Hepatic stellate cell (primary cell): ENCODE measurements at places on chromosomes 4 and X.
A peak's percentile ranks its signal among the peaks of the same experiment; 100 is the strongest.

GRCh38 chrX:57133706-57134105 lies 3.5 kb downstream of the SPIN2A start:
- DNase-seq, result no peak

- DNase-seq, result no peak
Measured at GRCh38 chrX:20212486-20213089, 54.1 kb downstream of the RPS6KA3 start.

DNA sequence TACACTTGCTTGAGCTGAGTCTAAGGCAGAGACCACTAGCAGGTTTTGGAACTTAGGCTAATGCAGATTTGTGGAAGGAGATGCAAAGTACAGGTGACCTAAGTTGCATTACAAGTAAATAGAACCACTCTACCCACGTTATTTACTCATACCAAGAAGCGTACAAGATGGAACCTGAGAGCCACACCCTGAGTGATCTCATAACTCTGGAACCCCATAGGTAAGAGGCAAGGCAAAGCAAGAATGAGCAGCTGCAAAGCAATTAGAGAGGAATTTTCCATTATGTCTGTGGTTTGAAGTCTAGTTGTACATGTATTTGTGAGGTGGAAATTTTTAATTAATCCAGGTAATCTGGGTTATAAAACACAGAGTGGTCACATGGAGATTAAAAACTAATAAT lies 55.4 kb downstream of the CC2D2A start:
- no peak for DNase-seq

DNA sequence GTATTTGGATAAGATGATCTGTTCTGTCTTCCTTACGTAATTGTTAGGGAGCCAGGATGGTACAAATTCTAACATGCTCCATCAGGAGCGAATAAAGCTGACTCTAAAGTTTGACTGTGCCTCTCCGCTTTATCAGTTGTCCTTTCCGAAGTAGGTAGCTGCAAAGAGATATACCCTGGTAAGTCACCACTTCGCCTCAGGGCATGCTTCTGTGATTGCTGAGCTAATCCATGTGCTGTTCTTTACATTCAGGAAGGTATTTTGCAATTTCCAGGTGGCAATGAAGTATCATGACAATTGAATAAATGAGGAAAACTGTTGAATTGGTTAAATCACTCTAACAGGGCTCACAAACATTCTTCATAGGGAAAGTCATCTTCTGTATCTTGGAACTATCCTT lies 38.9 kb downstream of the KIT start:
- DNase-seq, result no peak

GRCh38 chr4:130393231-130393630 lies 1297.3 kb downstream of the C4orf33 start:
- no peak for DNase-seq

GRCh38 chr4:182507805-182508204 lies 264.6 kb downstream of the TENM3 start:
- no peak for DNase-seq

GRCh38 chr4:121788896-121789295 lies 12.2 kb upstream of the EXOSC9 start:
- DNase-seq, result no peak

DNA sequence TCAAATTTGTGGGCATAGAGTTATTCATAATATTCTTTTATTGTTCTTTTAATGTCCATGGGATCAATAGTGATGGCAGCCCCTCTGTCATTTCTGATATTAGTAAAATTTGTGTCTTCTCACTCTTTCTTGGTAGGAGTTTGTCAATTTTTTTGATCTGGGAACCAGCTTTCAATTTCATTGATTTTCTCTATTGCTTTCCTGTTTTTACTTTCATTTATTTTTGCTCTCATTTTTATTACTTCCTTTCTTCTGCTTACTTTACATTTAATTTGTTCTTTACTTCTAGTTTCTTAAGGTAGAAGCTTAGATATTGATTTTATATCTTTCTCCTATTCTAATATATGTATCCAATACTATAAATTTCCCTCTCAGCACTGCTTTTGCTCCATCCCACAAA lies 40.7 kb downstream of the AWAT2 start:
- DNase-seq, result no peak

GRCh38 chrX:43865791-43866190 lies 16.5 kb downstream of the MAOB start:
- no peak for DNase-seq

- DNase-seq, result no peak
Measured at GRCh38 chr4:2489841-2490552, 21.1 kb downstream of the RNF4 start.

GRCh38 chrX:153794897-153795816 lies 689 bp downstream of the SSR4 start:
- DNase-seq, result peak; percentile 41

- DNase-seq, result no peak
Measured at GRCh38 chr4:60617731-60618130, 582.4 kb upstream of the ADGRL3 start.

DNA sequence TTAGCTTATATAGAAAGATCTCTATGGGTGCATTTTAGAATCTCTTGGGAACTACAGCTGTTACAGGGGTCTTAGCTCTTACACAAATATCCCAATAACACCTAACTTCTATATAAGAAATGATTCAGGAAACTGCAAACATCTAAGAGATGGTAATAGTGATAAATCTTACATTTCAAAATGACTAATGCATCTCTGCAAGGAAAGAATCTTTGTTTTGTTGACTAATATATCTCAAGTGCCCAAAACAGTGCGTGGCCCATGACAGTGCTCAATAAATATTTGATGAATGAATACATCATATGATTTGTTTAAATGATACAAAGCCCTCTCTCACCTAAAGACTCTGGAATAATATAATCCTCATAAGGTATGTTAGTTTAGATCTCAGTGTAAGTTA lies 47.5 kb downstream of the CENPE start:
- DNase-seq, result no peak

GRCh38 chrX:135086197-135086854 lies 34.0 kb downstream of the ETDB start:
- DNase-seq, result peak; percentile 36

DNA sequence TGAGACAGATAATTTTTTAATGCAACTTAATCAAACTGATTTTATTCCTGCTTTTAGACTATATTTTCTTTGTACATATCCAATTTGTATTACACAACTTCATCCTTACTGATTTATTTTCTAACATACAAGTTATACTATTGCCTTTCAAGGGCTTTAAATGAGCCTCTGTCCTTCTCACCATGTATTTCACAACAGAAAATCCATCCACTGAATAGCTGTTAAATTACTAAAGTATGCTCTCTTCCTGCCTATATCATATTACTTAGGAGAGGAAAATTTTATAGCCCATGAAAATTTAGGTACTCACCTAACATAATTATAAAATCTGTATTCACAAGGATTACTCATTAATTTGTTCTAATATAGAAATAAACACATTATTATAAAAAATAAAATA lies 528.6 kb downstream of the ANKRD50 start:
- no peak for DNase-seq

DNA sequence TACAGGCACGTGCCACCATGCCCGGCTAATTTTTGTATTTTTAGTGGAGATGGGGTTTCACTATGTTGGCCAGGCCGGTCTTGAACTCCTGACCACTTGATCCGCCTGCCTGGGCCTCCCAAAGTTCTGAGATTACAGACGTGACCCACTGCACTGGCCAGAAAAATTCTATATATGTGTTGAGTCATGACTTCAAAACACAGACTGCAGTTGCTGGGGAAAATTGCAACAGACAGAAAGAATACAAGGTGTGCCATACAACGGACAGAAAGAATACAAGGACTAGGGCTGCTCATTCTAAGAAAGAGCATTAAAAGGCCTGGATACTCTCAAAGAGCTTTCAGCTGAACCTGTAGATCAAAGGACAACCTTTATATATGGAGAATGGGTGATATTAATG lies 109.6 kb upstream of the ACSL4 start:
- no peak for DNase-seq

- DNase-seq, result no peak
Measured at GRCh38 chr4:94068753-94069719, 138.6 kb upstream of the SMARCAD1 start.

GRCh38 chr4:146029147-146029546 lies 90.5 kb upstream of the ZNF827 start:
- no peak for DNase-seq

GRCh38 chr4:76977736-76978350 lies 28.3 kb downstream of the SEPTIN11 start:
- DNase-seq, result no peak

DNA sequence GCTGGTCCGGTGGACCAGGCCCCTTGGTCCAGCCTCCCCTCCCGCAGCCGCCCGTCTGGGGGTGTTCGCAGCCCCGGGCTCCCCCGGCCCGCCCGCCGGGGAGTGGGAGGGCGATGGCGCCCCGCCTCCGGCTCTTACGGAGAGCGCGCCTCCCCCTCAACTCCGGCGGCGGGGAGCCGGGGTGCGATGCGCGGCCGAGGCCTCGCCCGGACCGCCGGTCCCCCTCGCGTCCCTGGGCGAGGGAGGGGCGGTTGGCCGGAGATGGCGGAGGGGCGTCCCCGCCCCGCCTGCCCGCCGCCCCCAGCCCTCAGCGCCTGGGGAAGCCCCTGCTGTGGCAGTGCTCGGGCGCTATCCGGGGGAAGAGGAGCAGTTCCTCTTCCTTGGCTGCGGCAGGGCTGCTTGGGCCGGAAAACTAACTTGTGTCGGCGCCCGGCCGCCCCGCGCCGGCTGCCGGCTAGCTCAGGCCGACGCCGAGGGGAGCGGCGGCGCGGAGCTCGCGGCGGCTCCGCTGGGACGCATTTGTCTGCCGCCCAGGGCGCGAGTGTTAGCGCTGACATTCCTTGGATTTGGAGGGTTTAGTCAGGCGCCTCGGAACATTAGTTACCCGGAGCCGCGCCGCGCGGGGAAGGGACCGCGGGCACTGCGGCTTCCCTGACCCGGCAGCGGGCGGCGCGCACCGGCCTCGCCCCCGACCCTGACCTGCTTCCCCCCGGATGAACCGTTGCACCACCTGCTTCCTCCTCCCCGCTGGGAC lies 994 bp downstream of the GALNT7 start:
- peak; percentile 70 for DNase-seq

DNA sequence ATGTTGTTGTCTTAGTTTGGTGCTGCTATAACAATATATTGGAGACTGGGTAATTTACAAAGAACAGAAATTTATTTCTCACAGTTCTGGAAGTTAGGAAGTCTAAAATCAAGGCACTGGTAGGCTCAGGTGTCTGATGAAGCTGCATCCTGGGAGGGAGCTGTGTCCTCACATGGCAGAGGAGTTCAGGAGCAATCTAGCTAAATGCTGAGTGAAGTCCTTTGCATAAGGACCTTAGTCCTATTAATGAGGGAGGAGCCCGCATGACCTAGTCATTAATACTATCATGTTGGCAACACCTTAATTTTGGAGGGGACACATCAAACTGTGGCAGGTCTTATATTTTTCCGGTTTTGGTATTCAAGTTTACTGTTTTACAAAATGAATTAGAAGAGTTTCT lies 36.0 kb upstream of the NSUN7 start:
- no peak for DNase-seq

DNA sequence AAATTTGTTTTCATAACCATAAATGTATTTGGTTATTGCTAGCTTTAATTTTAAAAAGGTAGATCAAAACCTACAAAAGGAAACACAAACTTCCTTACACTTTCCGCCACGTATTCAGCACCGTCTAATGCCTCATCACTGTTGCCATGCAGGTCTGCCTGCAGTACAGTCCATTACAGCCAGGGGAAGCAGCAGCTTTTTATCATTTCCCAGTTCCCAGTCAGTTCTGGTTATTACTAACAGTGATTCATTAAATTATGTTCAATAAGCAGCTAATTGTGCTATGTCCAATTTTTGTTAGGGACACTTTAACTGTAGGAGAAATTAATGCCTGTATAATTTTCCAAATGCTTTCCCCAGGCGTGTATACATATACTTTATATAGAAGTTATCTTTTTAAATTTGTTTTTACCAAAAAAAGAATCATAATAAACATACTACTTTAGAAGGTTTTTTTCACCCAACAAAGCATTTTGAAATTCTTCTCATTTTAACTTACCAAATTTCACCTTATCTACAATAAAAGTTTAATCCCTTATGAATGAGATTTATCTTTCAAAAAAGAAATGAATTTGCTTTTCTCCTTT lies 93.3 kb downstream of the ANXA3 start:
- DNase-seq, result peak; percentile 45

DNA sequence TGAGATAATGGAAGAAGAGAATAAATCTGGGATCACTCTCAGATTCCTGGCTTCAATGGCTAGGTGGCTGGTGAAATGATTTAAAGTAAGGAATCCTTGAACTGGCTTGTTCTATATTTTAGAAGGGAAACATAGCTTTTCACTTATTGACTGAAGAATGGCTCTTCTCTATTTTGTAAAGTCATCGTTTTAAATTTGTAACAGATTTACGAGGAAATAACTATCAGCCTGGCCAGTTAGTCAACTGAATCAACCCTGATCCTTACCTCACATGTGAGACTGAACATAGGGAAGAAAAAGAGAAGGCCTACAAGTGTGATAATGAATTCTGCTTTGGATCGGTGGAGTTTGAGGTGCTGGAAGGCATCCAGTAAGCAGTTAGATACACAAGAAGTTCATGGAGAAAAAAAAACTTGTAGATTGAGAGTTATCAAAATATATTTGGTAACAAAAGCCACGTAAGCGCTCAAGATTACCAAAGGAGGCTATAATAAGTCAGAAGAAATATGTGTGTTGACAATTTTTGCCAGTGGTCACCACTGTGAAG lies 12.0 kb downstream of the AREG start:
- no peak for DNase-seq

DNA sequence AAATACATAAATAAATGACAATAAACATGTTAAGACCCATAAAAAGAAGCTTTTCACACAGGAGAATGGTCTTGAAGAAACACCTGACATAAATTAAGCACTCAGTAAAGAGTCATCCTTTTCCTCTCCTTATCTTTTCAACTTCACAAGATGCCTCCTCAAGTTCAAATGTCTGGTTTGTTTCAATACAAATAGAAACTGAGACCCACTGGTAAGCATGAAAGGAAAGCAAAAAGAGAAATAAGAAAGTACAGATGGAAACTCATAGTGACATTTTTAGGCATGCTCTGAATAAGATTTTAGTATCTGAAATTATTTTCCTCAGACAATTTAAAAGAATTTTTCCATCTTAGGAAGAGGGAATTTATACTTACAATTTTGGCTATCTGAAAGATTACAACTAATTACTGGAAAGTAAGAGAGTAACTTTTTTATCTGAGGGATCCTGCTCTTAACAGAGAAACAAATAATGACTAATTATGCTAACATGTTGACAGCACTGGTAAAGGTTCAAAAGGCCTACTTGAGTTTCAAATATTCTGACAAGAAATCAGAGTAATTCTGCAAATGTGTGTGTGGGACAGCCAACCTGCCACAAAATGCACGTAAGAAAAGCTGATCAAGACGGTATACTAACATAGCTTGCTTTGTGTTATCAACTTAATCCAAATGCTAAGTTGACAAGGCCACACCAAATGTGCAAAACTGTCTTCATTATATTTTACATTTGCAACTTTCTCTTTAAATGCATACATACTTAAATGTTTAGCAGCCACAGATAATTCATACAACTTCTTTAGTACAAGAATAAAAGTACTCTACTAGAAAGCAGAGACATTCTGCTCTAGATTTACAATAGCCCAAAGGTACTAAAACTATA lies 113.0 kb downstream of the IQCM start:
- no peak for DNase-seq

GRCh38 chr4:39754309-39754708 lies 56.4 kb downstream of the UBE2K start:
- DNase-seq, result no peak
